CD4-positive, alpha-beta T cell (primary cell): ENCODE measurements at places on chromosomes 1 and 21.

GRCh38 chr1:15668089-15668754 lies 15.9 kb upstream of the PLEKHM2 start:
- DNase-seq = no peak

GRCh38 chr1:210739627-210740026 lies 394.3 kb downstream of the KCNH1 start:
- DNase-seq = no peak

GRCh38 chr1:204806943-204807687 lies 63.5 kb upstream of the NFASC start:
- peak; percentile 91 for DNase-seq

GRCh38 chr1:20290624-20291597 lies at the start of gene VWA5B1:
Gene VWA5B1, plus strand, starts transcription at chr1:20290875. Its CDS starts 19,727 bp downstream, at chr1:20310602.
- no peak for DNase-seq

DNA sequence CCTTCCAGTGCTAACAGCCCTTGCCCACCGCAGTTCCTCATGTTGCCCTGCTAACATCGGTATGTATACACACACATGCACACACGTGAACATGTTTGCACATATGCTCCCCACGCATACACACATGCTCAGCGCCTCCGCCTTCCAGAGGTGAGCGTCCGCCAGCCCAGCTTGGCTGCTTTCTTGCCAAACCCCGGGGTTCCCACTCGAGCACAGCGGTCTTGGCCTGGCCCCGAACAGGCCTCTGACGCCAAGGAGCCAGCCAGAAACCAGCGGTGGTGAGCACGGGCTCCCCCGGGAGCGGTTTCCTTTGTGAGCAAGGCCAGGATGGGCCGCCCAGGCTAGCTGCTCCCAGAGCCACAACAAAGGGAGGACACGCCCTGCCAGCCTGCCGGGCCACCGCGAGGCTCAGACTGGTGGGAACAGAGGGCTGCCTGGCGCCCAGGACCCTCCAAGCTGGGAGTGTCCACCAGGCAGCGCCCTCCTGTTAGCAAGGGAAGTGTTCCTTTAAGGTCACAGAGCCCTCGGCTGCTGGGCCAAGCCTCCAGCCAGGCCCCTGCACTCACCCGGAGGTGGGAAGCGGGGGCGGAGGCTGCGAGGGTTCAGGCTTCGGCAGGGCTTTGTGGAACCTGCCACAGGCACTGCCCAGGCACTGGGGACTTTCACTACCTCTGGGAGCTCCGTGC lies 65.4 kb downstream of the ALPL start:
- no peak for DNase-seq

DNA sequence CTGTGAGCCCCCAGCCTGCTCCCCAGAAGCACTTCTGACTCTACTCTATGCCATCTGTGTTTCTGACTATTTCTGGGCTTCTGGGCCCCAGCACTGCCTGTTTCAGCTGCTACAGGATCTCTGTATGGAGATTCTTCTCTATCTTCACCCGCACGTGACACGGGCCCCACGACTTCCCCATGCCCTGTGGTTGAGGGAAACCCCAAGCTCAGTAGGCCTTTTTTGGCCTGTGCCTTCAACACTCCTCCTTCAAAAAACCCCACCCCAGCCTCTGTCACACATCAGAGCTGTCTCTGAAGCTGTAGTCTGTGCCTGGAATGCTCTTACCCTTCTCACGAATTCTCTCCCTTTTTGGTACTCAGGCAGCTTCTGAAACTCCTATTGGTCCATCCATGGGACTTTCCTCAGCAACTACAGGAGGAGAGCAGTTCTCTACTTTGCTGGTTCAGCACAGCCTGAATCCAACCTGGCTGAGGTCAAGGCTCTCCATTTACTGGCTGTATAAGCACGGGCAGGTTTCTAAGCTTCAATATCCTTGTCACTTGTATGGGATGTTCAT lies 2.0 kb upstream of the NID1 start:
- peak; percentile 42 for DNase-seq

DNA sequence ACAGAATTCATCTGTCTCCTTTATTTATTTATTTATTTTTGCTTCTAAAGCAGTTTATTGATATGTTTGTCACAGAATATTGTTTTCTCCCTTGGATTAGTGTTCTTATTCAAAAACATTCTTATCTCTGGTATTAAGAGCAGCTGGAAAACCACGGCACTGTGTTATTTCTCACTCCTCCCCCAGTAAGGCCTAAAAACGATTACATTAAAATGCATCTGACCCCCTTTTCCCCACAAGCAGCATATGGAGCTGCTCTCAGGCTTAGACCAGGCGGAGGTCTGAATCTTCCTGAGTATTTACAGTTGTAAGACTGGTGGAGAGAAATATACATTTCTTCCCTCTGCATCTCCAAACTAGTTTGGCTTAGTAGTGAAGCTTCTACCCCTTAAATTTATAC lies 86.8 kb downstream of the HLX start:
- DNase-seq = no peak

- no peak for DNase-seq
Observed at GRCh38 chr1:240888039-240888786, 276.3 kb upstream of the GREM2 start.

DNA sequence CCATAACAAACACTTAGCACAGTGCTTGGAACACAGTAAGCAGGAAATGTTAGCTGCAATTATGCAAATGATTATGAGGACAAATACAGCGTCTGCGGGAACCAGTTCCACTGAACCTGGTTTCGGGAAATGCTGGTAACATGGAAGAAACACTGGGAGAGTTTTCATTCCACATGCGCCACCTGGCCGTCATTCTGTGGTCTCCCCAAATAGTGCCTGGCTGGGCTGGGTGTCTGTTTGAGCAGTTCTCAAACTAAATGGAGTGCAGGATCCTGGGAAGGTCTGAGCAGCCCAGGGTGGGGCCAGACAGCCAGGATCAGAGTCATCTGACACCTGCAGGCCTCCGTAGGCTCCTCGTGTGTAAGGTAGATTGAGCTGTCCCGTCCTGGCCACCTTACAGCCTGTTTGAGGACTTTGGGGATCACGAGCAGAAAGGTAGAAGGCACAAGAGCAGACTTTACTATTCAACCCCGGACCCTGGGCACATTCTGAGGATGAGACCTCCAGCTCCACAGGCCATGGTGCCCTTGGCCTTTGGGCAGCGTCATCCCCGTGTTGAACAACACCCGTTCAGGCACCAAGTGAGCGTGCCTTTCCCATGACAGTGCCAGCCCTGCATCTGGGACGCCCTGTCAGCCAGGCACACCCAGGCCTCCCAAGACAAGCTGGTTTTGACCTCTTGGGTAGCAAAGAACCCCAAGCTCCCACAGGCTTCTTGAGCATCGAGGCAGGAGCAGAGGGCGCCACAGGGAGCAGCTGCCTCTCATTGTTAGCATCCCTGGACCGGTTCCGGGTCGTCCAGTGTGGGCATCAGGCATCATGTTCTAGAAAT lies 101.9 kb downstream of the PRDM2 start:
- DNase-seq = no peak

GRCh38 chr1:213600879-213601278 lies 386.9 kb upstream of the PROX1 start:
- no peak for DNase-seq

GRCh38 chr1:46421739-46422138 lies 27.6 kb downstream of the FAAH start:
- DNase-seq = no peak
